ENCODE measurements at places on chromosomes 7 and 10.

DNA sequence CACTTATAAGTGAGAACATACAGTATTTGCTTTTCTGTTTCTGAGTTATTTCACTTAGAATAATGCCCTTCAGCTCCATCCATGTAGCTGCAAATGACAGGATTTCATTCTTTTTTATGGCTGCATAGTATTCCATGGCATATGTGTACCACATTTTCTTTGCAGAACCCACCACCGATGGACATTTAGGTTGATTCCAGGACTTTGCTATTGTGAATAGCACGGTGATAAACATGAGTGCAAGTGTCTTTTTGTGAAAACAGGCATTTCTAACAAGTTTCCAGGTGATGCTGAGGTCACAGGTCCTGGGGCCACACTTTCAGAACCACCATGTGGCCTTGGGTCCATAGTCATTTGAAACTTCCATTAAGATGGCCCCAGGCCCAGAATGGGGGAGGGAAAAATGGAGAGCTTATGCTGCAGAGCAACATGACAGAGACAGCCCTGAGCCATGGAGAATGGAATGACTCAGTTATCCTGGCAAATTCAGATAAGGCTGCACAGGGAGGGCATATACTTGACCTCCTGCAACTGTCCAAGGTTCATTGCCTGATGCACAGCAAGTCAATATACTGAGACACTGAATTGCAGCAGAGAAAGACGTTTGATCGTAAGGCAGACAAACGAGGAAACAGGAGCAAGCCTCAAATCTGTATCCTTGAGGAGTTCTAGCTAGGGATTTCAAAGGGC, 248.0 kb upstream of the GALNT17 start:
- no peak for DNase-seq

- DNase-seq, result no peak
These were observed 1.9 kb downstream of the PIK3AP1 start for GRCh38 chr10:96718304-96718990.

DNA sequence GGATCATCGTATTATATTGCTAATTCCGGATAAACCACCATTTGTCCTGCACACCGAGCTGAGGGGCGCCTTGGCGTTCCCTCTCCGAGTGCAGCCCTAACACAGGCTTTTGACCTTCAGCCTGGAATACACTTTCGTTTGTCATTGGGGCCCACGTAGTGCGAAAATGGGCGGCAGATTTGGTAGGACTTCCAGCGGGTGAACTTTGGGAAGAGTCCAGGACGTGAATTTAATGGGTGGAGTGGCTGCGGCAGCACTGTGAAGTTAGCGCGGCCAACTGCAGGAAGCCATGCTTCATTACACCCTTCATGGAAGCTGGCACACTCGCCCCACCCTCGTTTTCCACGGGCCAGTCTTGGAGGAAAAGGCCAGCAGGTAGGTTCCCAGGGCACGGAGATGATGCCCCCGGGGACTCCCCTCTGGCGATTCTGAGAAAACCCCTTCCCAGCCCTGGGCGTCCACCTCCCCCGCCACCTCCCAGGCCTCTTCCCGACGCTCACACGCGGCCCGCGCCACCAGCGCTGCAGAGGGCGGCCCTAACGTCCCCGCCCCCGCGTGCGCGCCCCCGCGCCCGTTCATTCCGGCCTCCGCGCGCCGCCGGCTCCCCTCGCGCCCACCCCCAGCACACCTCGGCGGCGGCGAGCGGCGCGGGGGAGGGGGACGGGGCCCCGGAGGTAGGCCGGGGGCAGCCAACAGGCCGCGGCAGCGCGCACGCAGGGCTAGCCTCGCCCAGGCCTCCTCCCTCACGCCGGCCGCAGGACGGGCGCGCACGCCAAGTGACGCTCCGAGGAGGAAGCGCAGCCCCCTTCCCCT, at the start of gene MLLT10:
TSS of gene MLLT10 (plus strand) at position 766 of the 813 bp plus-strand sequence. CDS start 413 bp downstream, outside the sequence.
- peak; percentile 75 for DNase-seq

DNA sequence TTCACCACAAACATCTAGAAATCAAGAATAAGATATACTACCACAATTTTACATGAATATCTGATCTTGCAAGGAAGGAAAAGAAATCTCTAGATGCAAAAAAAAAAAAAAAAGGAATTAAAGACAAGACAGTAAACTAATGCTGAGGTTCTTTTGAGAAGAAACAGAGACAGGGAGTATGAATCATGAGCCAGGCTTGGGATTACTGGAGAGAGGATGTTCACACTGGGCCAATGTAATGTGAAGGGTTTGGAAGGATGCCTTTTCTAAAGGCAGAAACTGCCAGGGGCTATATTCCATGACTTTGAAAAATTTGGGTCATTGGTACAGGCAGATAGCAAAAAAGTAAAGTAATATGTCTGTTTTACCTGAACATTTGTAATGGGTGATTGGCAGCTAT, 573.0 kb upstream of the IGFBP3 start:
- no peak for DNase-seq

GRCh38 chr10:3749011-3749410, 36.0 kb downstream of the KLF6 start:
- DNase-seq, result no peak

- DNase-seq, result no peak
These were observed 2.1 kb downstream of the ZNF273 start for GRCh38 chr7:64905133-64905532.

GRCh38 chr10:48758411-48758810, 73.7 kb downstream of the WDFY4 start:
- no peak for DNase-seq

GRCh38 chr7:148374396-148375259, 215.9 kb upstream of the C7orf33 start:
- no peak for DNase-seq

- no peak for DNase-seq
These were observed 47.3 kb upstream of the CNPY1 start for GRCh38 chr7:155593461-155594162.

- DNase-seq, result no peak
These were observed 77.5 kb upstream of the STEAP1B start for GRCh38 chr7:22577470-22578001.

DNA sequence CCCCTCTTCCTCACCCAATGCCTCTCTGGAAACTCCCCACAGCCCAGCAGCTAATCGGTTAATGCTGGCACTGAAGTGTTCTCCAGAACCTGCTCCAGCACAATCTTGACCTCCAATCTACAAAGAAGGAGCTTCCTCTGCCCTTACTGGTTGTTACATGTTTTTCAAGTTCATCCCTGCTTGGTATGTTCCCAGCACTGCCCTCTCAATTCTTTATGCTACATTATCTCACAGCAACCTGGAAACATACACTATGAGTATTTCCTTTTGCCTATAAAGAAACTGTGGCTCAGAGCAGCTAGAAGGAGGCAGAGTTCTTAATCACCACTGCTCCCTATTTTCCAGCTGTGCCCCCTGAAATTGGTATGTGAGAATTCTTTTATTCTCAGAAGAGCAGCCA, 84.1 kb upstream of the KMT2E start:
- no peak for DNase-seq

GRCh38 chr7:24825381-24825794, 68.1 kb upstream of the GSDME start:
- no peak for DNase-seq

- no peak for DNase-seq
These were observed 21.5 kb downstream of the POLL start for GRCh38 chr10:101566333-101567164.

Measured in stimulated activated CD4-positive, alpha-beta T cell treated with anti-CD3 and anti-CD28 coated beads, TNF-alpha, amount 100 ng/mL, for 4 hours (primary cell).